ENCODE measurements at places on chromosomes 6 and 20.

GRCh38 chr6:108565091-108565766 is 4.5 kb downstream of the FOXO3 start:
- no peak for DNase-seq

DNA sequence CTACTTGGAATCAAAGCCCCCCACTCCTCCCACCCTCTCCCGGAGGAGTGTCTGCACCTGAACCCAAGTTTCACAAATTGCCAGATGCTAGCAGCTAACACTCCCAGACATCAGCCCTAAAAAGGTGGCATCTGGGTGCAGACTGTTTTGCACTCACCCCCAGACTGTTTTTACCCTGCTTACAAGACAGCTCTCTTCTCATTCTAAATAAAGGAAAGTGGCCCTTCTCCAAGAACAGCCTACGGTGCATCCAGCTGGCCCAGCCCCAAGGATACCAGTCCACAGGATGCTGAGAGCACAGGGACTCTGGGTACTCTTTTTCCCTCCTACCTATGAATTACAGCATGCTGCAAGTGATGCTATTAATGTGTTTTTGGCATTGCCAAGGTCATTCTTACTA is 842.0 kb upstream of the FLRT3 start:
- DNase-seq: no peak

DNA sequence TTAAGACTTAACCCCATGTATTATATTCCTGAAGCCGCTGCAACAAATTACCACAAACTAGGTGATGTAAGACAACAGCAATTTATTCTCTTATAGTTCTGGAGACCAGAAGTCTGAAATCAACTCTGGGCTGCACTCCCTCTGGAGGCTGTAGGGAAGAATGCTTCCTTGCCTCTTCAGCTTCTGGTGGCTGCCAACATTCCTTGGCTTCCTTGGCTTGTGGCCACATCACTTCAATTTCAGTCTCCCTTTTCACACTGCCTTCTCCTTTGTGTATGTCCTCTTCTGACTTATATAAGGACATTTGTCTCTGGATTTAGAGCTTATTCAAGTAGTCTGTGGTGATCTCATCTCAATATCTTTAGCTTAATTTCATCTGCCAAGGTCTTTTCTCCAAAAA is 141.6 kb downstream of the DHX35 start:
- DNase-seq: no peak

GRCh38 chr6:166862287-166862977 is 93.9 kb downstream of the RNASET2 start:
- peak; percentile 13 for DNase-seq

- no peak for DNase-seq
Measured at GRCh38 chr6:33936886-33937285, 133.1 kb upstream of the MLN start.

Data from activated CD8-positive, alpha-beta memory T cell treated with anti-CD3 and anti-CD28 coated beads for 1 hour (primary cell).